ENCODE measurements at places on chromosomes 3 and 15. TPM values are rescaled to one million over a fixed set of nuclear protein-coding genes. Genes with fewer than 3 reads are reported as not detected.
A peak's percentile ranks its signal among the peaks of the same experiment; 100 is the strongest.

- no peaks in the 10 kb centered on the region for H3K36me3 ChIP-seq
- no peaks in the 10 kb centered on the region for H3K27me3 ChIP-seq
- no peaks in the 10 kb centered on the region for H3K4me1 ChIP-seq
- H3K4me3 ChIP-seq = no peak overlapping the region
- DNase-seq = no peak
- no peak overlapping the region for H3K27ac ChIP-seq
These were observed 4.4 kb upstream of the ATOSA start for GRCh38 chr15:52683580-52683979.

Gene FMN1
- 56.8 TPM for total RNA-seq

- no peak overlapping the region for H3K4me3 ChIP-seq
- DNase-seq = no peak
These were observed 72.7 kb upstream of the LRRN1 start for GRCh38 chr3:3726549-3726948.

GRCh38 chr3:33395900-33396299, 44.3 kb downstream of the UBP1 start:
- H3K27ac ChIP-seq = no peak overlapping the region
- no peaks in the 10 kb centered on the region for H3K4me1 ChIP-seq
- H3K4me3 ChIP-seq = no peak overlapping the region
- no peak for DNase-seq

Gene GOLGA8J
- not detected for total RNA-seq

- H3K4me3 ChIP-seq = no peak overlapping the region
- no peaks in the 10 kb centered on the region for H3K27me3 ChIP-seq
- no peaks in the 10 kb centered on the region for H3K36me3 ChIP-seq
These were observed 70.9 kb downstream of the IGSF11 start for GRCh38 chr3:118963711-118964110.

DNA sequence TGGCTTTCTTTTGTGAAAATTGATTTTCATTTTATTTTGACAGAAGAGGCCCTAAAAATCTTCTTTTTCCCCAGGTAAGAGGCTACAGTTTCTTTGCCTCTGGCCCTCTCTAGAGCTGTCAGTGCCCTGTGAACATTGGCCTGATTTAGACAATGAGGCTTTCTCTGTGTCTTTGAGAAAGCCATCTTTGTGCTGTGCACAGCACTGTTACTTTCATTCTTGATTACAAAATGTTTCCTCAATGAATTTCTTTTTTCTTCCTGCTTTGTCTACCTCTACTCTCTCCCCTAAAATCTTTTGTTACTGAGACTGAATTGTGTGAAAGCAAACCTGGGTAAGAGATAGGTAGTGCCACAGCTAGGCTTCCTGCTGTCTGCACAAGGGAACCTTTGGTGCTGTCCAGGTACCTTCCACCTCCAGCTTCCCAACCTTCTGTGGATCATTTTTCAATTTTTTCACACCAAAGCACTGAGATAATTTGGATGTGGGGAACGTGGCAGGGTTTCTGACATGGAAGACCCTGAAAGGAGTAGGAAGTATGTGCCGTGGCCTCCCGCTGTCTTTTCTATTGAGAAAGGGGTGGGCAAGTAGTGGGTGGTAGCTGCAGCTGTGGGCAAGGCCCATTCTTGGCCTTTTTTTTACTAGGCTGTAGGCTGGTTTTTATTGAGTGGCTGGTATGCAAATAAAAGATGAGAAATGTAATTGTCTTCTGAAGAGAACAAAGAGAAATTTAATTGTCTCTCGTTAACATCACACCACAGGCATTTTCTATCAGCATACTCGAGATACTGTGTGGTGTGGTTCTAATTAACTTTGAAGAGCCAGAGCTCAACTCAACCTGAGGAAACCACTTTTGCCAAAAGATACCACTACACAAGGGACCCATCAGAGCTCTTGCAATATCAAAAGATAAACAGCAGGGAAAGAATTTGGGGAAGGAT, 21.0 kb downstream of the RAB8B start:
- H3K36me3 ChIP-seq = no peaks in the 10 kb centered on the region
- DNase-seq = no peak
- H3K27me3 ChIP-seq = no peaks in the 10 kb centered on the region

- H3K4me1 ChIP-seq = no peaks in the 10 kb centered on the region
- H3K4me3 ChIP-seq = peak overlapping the region; percentile 56
- DNase-seq = peak; percentile 76
- peak overlapping the region; percentile 68 for H3K27ac ChIP-seq
- no peaks in the 10 kb centered on the region for H3K36me3 ChIP-seq
These were observed 3.8 kb downstream of the VEPH1 start for GRCh38 chr3:157499342-157499963.

GRCh38 chr3:122890077-122890719, 95.3 kb downstream of the SLC49A4 start:
- H3K4me3 ChIP-seq = no peak overlapping the region
- no peaks in the 10 kb centered on the region for H3K27me3 ChIP-seq

Gene FEM1B
- 60.0 TPM for total RNA-seq

Gene AGBL1
- not detected for total RNA-seq

DNA sequence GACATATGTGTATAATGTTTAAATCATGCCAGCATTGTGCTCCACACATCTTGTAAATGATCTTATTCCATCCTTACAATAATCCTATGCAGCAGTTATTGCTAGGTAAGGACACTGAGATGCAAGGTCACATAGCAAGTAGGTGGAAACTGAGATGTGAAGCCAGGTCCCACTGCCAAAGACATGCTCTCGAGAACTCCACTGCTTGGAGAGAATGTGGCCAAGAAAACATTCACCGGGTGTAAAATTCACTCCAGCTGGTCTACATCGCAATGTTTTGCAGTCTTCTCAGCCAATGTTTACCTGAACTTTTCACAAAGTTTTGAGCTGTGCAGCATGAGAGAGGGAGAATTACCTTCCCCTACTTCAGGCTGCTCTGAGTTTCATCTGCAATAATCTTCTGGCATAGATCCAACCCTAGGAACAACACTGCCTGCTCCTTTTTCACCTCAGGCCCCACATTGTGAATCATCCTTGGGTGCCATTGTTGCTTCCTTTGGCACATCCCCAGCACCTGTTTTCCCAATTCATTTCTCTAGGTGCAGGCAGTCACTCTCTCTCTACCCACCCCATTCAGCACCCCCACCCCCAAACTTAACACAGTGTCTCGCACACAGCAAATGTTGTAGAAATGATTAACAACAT, 53.5 kb upstream of the PRTG start:
- no peaks in the 10 kb centered on the region for H3K27me3 ChIP-seq
- H3K36me3 ChIP-seq = no peaks in the 10 kb centered on the region
- H3K4me1 ChIP-seq = no peaks in the 10 kb centered on the region
- DNase-seq = no peak
- no peak overlapping the region for H3K27ac ChIP-seq

Gene CADM2
- 6.9 TPM for total RNA-seq

Data from breast epithelium (tissue), 4 donors.